ELF-1 (cell line): ENCODE measurements at places on chromosomes 2 and 18.
A peak's percentile ranks its signal among the peaks of the same experiment; 100 is the strongest.

- no peak for DNase-seq
These were observed 19.7 kb downstream of the FIGN start for GRCh38 chr2:163716101-163716500.

DNA sequence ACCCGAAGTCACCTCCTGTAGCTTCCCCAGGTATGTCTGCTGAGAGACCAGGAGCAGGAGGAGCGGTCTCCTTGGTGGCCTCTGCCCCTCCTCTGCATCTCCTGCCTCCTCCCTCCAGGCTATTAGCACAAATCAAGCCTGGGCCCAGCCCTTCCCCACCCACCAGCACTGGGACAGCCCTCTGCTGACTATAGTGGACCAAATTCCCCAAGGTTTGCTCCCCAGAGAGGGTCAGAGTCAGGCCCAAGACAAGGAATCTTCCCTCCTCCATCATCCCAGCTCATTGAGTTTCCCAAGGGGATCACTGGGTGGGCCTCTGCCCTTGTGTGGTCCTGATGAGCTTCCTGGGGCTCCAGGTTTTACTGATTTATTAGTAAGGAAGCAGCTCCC lies 62.1 kb downstream of the EMILIN2 start:
- DNase-seq = no peak

DNA sequence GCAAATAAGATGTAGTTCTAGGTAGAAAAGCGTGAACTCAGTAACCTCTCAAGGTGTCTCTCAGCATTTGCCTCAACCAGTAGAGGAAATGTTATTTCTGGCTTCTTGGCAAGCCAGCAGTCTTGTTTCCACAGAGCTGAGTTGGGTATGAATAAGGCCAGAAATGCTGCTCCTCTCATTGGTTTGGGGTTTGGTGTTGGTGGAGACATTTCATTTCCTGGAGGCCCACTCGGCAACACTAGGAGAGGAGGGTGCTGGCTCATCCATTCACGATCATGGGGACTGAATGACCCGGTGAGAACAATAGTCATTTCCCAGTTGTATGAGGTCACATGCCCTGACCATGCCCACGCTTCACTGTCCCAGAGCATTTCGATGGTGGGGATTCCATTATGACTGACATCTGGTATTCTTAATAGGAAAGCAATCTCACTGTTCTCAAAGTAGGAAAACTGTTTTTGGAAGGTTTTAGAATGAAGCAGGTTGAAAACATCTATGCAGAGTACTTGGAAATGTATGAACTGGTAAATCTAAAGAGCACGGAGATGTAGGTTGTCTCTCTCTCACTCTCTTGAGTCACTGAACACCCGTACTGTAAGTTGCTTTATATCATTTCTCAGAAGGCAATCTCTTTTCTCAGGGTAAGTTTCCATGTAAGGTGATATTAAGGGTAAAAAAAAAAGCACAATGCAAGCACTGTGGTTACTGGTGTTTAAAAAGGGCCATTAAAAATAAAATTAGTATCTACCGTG lies 37.1 kb upstream of the CTLA4 start:
- no peak for DNase-seq

DNA sequence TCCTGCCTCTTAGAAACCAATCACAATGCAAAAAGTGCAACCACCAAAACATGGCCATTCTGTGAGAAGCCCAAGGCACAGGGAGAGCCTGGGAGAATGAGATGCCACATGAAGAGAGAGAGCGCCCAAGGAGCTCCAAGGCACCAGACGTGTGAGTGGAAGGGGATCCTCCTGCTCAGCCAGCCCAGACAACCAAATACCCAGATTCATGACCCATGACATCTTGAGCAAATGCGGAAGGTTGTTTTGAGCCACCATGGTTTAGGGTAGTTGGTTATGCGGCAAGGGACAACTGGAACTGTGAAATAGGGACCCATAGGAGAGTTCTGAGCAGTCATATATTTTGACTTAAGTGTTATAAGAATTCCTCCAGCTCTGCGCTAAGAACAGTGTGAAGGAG lies 7.0 kb downstream of the AFF3 start:
- no peak for DNase-seq

GRCh38 chr2:121532347-121532766 lies 1.7 kb downstream of the RNU4ATAC start:
- no peak for DNase-seq

DNA sequence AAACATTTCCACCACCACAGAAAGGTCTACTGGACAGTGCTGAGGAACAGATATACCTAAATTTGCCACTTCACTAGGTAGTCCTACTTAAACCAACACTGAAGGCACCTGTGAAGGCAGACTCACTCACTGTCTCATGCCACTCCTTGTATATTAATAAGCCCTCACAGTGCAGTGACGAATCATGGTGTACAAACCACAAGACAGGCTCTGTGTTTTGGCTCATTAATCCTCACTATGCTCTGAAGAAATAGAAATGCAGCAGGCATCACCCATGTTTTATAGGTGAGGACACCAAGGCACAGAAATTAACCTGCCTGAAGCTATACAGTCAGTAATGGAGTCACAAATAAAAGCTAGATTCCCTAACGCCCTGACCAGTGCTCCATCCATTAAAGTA lies 44.3 kb downstream of the BARD1 start:
- no peak for DNase-seq

- peak; percentile 56 for DNase-seq
These were observed 249.9 kb upstream of the SIX2 start for GRCh38 chr2:45259138-45259537.

DNA sequence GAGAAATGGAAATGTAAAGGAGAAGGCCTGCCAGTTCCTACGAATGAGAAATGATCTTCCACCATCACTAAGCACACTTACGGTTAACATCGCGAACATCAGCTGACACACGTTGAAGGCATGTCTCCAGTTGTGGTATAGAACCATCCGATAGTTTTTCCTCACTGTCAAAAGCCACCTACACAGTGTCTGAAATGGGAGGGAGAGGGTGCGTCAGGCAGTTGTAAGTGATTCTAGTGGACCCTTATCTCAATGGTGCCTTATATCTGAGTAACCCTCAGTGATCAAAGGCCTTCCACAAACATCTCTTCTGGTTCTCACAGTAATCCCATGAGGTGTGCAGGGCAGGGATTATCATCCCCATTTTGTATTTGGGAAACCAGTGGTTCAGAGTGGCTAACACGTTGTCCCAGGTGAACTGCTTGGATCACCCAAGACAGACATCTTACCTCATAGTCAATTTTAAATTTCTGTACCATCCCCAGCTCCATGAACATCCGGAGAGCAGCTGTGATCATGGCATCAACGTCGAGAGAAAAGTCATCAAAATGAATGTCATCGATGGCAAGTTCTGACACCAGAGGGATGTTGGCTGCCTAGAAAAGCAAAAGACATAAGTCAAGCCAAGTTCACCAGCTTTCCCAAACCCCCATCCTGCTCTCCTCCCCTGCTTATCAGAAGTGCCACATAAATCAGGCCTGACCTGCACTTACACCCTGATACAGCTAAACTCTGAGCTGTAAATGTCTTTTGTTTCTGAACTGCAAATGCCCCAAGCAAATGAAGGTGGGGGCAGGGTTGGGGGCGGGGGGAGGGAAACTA lies 335.2 kb downstream of the AGPS start:
- DNase-seq = peak; percentile 5

GRCh38 chr2:62382122-62382521 lies 123.9 kb downstream of the TMEM17 start:
- DNase-seq = peak; percentile 60

DNA sequence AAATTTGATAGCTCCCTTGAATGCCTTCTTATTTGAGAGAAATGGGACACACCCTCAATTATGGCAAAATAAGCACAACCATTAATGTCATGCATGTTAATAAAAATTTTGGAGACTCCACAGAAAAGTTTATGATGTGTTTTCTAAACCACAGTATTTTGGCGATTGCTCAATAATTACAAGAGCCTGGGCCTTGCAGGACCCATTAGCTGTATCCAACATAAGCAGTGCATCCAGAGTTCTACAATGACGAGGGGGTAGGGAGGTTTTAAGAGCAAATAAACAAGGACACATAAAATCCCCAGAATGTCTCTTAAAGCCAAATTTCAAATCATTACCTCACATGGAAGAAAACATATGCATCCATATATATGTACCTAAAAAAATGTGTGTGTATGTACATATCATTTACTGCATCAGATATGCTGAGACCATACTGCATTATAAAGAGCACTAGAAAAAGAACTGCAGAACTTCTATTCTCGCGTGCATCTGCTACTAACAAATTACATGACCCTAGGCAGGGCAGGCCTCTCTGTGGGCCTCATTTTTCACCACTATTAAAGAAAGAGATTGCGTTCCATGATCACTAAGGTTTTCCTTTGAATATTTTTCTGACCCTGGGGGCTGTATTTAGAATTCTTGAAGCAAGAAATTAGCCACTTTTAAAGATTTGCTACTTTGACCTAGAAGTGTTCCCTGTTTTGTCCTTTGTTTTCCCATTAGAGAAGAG lies 38.0 kb downstream of the CMPK2 start:
- DNase-seq = no peak

DNA sequence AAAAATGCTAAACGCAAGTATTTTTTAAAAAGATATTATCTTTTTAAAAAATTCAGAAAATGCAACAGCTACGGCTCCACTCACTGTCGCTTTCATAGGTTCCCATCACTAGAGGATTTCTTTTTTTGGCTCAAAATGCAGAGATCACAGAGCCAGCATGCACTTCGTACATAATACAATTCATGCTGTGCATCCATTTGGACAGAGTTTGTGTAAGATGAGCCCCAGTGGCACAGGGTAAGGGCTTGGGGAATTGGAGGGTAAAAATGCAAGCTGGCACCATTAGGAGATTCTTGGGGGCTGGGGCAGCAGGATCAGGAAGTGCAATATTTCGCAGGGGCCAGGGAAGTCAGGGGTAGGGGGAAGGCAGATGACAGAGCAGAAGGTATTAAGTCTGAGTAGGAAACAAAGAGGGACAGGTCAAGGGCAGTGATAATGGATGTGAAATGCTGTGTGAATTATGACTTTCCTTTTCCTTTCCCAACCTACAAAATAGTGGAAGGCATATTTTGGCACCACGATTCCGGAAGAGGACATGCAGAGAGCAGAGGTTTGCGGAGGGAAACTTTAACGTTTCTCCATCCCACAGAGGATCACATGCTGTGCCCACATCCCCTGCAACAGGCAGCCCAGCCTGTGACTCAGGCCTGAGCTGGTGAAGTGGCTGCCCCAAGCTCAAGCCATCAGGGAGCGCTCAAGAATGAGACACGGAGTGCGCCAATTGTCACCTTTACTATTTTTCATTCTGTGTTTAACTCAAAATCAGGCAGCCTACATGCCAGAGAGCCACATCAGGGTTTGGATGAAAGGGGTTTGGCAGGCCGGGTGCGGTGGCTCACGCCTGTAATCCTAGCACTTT lies 4.7 kb downstream of the CAPG start:
- DNase-seq = no peak

DNA sequence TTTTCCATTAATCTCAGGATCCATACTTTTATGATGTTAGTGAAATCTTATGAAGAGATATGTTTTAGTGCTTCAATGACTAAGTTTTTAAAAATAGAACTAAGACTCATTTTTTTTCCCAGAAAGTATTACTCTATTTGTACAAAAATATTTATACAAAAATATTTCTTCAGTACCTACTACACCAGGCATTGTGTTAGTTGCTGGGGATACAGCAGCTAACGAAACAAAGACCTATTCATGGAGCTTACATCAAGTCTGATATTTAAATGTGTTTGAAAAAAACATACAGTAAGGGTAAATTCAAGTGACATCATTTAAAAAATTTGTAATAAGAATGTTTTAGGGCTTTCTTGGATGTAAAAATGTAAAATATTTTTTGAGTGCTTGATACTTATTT lies 11.6 kb downstream of the VAPA start:
- no peak for DNase-seq

GRCh38 chr2:171652416-171652785 lies 34.9 kb upstream of the DYNC1I2 start:
- peak; percentile 22 for DNase-seq

- DNase-seq = no peak
These were observed 3.0 kb downstream of the ACTR1B start for GRCh38 chr2:97660775-97661389.

GRCh38 chr2:121677855-121678254 lies 28.6 kb upstream of the CLASP1 start:
- no peak for DNase-seq

DNA sequence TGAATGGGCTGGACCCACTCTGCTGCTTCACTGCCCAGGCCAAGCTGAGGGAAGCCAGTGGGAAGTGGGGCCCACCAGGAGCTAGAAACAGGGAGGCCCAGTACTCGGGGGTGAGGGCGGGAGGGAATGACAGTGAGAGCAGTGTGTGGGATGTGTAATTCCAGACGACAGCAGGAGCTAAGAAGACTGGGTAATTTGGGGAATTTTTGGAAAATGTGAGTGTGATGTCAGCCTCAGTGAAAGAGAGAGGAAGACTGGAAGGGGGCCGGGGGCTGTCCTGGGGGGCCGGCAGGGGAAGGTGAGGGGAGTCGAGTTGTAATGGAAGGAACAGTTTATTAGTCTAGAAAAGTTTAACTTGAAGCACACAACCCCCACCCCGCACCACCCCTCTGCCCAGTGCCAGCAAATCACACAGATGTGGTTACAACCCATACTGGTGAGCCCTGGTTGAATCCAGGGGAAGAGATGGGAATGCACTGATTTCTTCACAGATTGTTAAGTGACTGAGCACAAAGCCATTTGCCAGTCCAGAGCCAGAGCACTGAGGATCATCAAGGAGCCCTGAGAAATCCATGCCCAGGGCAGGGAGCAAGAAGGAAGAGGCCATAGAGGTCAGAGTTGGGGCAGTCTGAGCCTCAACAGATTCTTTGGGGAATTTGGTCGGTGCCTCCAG lies 76.7 kb upstream of the PKDCC start:
- DNase-seq = no peak

DNA sequence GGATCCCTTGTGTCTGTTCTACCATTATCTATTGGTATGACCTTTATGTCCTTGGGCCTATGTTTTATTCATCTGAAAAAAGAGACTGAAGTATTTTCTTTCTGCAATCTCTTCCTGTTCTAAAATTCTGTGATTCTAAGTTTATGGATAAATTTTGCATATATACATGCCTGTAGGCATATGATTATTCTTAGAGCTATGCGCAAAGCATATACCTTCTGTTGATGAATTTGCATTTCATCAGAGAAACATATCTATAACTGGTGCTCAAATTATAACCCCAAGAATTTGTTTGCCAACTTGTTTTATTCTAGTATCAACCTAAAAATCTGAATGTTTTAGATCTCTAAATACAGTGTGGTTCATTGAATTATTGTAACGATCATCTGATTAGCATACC lies 6.7 kb downstream of the CACNB4 start:
- no peak for DNase-seq

DNA sequence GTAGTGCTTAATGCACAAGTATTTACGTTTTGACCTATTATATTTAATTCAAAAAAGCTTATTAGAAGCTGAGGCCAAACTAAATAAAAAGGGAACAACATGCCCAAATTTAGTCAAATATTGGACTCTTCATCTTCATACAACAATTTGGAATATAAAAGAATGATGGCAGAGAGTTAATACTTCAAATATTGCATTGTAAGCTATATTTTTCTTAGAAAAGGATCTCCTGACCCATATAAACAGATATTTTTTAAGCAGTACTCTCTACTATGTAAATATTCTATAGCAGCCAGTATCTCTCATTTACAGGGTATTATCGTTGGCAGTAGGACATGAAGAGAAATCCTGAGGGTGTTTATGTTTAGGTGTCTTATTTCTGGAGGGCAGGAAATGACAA lies 531.2 kb downstream of the NYAP2 start:
- no peak for DNase-seq
